ENCODE measurements at places on chromosomes 12 and 14.

DNA sequence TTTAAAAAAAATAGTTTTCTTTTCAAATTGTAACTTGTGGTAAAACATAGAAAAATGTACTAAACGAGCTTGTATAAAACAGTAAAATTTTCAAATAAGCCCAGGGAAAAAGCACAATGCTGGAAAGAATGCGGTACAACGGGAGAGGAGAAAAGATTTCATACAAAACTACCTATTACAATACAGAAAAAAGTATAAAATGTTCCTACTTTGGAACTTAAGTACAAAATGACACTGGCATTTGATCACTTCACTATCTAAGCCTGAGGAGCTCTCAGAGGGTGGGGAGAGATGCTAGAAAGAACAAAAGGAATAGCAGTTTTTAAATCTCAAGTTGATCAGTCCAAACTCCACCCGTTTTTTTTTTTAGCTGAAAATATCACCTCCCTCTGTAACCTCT is 39.5 kb upstream of the COL2A1 start:
- DNase-seq, result no peak

DNA sequence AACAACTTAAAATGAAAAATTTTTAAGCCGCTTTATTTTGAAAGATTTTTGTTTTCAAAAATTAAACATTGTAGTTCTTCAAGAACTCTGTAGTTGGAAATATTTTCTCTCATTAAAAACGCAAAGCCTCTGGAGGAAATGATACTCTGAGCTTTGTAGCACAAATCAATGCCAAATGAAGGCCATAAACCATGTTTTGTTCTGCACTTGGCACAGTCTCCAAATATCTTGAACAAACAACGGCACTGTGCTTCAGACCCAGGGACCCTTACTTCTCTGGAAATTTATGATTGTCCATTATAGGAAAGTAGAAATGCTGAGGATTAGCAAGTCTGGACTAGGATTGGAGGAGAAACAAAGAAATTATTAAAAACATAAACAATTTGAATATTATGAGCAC is 160.8 kb upstream of the BMP4 start:
- no peak for DNase-seq

GRCh38 chr12:24730489-24730896 is 218.4 kb downstream of the BCAT1 start:
- no peak for DNase-seq

DNA sequence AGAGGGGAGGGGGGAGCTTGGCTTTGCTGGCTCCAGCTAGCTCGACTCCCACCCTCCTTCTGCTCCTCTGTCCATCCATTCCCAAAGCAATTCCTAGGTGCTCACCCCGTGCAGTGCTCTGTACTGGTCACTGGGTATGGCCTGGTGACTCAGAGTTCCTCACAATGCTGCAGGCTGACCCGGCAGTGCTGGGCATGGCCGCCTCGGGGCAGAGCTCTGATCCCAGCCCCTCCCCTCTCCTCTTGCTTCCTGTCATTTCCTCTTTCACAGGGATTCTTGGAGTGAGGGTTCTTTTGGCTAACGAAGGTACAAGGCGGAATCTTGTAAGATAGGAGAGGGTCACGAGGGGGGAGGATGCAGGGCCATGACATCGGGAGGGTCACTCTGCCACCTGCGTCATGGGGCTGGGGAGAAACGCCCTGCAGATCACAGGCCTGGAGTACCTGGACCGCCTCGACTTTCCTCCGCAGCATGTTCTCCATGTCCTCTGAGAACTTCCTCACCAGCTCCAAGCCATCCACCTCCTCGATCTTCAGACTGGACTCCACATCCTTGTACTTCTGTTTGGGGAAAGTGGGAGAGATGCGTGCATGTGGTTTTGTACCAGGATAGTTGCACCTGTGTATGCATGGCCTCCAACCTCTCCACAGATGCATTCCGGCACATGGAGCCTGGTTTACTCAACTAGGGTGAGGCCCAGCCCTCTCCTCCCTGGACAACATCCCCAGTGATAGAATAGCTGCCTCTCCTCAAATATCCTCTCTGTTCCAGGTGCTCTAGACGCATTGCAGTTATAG is 5.7 kb downstream of the CACNA2D4 start:
- no peak for DNase-seq

- no peak for DNase-seq
These were observed 56.3 kb downstream of the ABCC9 start for GRCh38 chr12:21884936-21885335.

Data from stimulated activated CD4-positive, alpha-beta T cell treated with anti-CD3 and anti-CD28 coated beads, Interleukin-15, amount 100 ng/mL, for 1 hour (primary cell).